ENCODE measurements at places on chromosomes 7 and 10.

DNA sequence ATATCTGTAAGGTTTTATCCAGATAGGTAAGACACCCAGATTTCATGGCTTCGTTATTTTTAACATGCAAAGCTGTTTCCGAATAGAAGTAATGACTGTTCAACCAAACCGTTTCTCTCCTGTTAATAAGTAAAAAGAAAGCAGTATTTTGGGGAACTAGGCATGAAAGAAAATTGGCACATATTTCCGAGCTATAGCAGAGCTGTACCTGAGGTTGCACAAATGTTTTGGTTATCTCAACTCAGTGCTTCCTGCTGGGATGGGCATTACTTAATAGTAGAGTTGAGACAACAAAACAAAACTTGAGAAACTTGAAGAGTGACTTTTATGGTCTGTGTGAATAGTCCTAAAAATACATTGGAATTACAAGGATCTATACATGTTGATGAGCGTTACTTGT lies 564.3 kb upstream of the SORCS1 start:
- DNase-seq: no peak

DNA sequence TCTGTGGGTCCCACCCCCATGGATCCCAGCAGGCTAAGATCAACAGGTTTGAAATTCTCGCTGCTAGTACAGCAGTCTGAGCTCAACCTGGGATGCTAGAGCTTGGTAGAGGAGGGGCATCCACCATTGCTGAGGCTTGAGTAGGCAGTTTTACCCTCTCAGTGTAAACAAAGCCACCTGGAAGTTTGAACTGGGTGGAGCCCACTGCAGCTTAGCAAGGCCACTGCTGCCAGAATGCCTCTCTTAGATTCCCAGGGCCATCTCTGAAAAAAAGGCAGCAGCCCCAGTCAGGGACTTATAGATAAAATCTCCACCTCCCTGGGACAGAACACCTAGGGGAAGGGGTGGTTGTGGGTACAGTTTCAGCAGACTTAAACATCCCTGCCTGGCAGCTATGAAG lies 190.0 kb upstream of the CACNA2D1 start:
- DNase-seq: no peak

DNA sequence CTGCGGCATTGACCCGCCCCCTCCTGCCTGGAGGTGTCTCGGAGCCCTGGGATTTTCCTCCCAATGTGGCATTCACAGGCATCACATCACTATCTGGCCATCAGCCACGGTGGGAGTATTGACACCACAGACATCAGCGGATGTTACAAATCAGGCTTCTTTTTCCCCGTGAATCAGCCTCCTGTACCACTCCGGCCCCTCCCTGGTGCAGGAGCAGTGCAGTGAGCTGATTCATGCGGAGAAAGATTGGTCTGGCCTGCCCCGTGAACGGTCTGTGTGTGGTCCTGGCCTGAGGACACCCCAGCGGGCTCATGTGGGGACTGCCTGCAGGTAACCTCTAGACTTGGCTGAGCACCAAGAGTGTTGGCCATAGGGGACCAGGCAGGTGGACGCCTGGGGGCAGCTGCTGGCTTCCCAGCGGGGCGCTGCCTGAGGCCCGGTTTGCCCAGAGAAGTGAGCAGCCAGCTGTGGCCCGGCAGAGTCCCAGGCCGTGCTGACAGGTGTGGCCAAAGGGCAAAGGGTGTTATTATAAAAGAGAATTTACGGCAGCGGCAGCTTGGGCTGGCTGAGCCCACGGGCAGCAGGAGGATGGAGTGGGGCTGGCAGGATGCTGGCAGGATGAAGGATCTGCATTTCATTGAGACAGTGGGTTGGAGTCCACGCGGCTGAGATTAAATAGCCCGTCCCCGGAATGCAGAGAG lies 32.1 kb upstream of the GNA12 start:
- DNase-seq: no peak

DNA sequence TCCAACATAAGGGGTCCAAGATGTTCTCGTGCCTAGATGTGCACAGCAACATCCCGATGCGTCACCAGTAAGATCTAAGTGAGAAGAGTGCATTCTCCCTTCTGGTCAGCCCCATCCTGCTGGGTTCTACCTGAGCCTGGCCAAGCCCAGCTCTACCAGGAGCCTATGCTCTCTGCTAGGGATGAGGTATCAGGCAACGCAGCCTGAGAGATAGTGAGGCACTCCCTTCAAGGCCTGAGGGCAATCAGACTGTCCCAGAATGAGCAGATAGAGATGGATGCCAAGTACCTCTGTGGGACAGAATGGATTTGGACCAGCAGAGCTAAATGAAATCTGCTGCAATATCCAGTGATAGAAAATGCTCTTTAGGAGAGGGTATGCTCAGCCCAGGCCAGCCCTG lies 26.7 kb downstream of the DDC start:
- no peak for DNase-seq

DNA sequence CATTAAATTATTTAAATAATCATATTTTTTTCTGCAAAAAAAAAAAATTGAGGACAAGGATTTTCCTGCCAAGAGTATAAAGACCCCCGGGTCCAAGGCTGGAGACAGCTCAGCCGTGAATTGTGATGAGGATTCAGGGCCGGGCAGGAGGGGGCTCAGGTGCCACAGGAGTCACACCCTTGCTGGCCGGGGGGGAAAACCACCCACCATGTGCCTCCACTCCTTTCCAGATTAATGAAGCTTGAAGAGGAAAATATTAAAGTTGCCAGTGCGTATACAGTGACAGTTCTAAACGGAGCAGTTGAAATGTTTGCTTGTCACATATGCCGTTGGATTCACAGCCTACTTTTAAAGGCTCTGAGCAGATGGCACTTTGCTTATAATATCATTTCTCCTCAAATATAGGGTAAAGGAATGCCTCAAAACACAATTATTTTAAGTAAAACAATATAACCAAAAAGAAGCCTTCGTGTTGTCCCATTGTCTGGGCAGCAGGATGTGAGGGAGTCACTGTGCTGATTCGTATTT lies 49.6 kb downstream of the ADARB2 start:
- no peak for DNase-seq

- DNase-seq: no peak
These were observed 202.1 kb downstream of the LRMDA start for GRCh38 chr10:75633568-75633967.

GRCh38 chr10:20265146-20265545 lies 448.9 kb downstream of the PLXDC2 start:
- no peak for DNase-seq
